ENCODE measurements at places on chromosomes 12 and 14.

DNA sequence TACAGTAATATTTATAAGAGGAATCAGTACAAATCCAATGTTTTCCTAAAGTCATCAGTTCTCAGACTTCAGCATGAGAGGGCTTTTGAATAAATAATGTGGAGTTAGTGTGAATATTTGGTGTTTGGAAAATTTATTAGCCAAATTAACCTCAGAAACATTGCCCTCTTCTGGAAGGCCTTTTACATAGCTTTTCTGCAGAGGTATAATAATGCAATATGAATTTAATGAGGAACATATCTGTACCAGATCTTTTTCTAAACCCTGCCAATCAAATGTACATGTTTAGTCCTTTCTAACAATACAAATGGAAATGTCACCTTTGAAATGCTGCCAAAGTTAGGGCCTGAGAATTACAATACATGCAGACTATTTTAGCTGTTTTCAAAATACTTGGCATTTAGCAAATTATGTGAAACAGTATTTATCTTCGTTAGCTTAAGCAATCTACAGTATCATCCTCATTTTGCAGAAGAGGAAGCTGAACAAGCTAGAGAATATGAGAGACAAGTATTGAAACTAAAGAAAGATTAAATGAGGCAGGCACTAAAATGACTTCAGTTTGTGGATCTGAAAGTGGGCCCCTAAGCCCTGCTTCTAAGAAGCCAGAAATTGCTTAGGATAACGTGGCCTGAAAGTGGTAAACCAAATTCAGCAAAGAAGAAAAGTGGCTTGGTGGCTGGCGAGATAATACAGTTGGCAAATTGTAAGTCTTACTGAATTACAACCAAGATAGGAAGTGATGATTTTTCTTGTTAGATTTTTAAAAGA, 60.4 kb upstream of the MANSC4 start:
- peak; percentile 44 for DNase-seq

GRCh38 chr12:48978741-48979601, 849 bp downstream of the WNT1 start:
- DNase-seq = no peak

GRCh38 chr14:59022144-59022543, 166.3 kb upstream of the DAAM1 start:
- peak; percentile 34 for DNase-seq

DNA sequence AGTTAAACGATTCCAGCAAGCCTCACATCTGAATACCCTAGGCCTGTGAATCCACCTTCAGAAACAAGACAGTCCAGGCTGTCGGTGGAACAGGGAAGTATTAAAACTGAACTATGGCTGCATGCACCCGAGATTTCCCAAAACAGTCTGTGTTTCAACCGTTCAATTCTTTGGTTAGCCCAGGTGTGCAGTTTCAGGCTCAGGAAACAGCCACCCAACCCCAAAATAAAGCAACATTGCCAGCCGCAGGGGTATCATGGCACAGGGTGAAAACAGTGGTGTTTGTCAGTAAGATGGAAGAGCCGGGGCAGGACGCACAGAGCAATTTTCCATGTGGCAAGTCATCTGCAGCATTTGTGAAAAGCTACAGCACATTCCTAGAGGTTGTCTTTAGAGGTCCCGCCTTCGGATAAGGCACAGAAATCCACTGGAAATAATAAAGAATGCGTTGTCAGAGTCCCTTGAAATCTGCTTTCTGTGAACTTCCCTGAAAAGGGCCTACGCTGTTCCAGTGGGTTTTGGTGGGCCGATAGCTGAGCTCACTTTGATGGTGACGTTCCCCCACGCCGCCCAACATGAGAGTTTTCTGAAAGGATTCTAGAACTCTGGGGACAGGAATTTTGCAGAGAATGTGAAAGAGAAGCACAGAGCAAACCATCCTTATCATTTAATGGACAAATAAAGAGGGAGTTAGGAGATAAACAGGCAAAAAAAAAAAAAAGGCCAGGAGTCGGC, 84.9 kb downstream of the BCL11B start:
- DNase-seq = no peak

- peak; percentile 75 for DNase-seq
Measured at GRCh38 chr14:59354666-59355065, 110.5 kb downstream of the GPR135 start.

GRCh38 chr12:113208041-113208934, 13.0 kb upstream of the TPCN1 start:
- DNase-seq = peak; percentile 30

GRCh38 chr12:45934956-45935355, 55.4 kb downstream of the SCAF11 start:
- DNase-seq = no peak

- DNase-seq = no peak
Measured at GRCh38 chr12:30063435-30063945, 279.7 kb upstream of the TMTC1 start.

GRCh38 chr12:24414480-24414879, 465.0 kb upstream of the SOX5 start:
- no peak for DNase-seq

GRCh38 chr14:37985826-37986470, 221.8 kb upstream of the SSTR1 start:
- DNase-seq = peak; percentile 61

GRCh38 chr14:89461256-89461655, 44.2 kb upstream of the FOXN3 start:
- no peak for DNase-seq

DNA sequence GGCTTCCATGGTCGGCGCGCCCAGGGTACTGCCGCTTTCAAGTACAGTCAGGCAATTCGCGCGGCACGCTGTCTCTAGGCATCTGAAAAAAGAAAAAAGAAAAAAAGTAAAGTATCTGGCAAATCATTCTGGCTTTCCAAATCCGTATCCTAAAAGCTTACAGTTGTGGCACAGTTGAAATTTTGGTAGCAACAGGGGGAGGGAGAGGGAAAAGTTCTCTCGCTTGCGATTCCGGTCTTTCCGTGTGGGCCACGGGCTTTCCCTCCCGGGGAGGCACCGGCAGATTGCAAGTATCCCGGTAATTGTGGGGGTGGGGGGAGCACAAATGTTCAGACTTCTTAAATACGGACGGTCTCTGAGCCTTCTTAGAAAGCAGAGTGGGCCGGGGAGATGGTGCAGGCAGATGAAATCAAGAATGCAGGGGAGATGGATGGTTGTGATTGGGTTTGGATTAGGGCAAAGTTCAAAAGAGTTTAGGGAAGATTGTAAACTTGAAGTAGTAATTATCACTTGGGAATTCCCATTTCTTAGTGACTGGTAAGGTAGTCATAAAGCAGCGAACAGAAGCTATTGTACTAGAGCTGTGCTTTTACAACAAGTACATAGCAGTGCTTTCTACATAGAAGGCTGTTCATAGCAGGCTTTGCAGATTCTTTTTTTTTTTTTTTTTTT, 1.2 kb downstream of the SOCS2 start:
- peak; percentile 80 for DNase-seq

DNA sequence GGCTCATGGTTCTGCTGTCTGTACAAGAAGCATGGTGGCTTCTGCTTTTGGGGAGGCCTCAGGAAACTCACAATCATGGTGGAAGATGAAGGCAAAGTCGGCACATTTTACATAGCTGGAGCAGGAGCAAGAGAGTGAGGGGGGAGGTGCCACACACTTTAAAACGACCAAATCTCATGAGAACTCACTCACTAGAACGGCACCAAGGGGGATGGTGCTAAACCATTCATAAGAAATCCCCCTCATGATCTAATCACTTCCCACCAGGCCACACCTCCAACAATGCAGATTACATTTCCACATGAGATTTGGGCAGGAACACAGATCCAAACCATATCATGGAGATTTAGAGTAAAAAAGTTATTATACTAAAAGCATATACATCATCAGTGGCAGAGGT, 13.6 kb upstream of the LEMD3 start:
- no peak for DNase-seq

GRCh38 chr12:97466000-97466399, 3.4 kb downstream of the RMST start:
- DNase-seq = no peak

DNA sequence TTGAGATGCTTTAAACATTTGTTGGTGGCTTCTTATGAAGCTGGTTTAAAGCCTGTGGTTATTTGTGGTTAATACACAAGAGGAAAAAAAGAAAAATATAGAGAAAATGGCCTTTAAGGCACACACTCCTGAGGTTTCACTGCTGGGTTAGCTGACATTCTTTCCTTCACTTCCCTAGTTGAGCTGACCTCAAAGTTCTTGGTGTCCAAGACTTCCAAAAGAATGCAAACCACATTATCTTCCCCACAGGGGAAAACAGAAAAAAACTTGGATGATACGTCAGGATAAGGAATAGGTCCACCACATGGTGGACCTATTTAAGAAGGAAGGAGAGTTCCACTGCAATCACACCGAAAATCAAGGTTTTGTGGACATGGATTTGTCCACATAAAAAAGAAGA, 94.3 kb downstream of the SLC25A21 start:
- no peak for DNase-seq

- DNase-seq = no peak
Measured at GRCh38 chr12:11917501-11917900, 153.2 kb upstream of the BCL2L14 start.

All from GM23248 (cell line).